ENCODE measurements at places on chromosomes 12 and 14.

GRCh38 chr14:60636879-60637478, 12.3 kb downstream of the SIX1 start:
- no peak for DNase-seq

- no peak for DNase-seq
These were observed 600.8 kb upstream of the SEL1L start for GRCh38 chr14:82134411-82134810.

DNA sequence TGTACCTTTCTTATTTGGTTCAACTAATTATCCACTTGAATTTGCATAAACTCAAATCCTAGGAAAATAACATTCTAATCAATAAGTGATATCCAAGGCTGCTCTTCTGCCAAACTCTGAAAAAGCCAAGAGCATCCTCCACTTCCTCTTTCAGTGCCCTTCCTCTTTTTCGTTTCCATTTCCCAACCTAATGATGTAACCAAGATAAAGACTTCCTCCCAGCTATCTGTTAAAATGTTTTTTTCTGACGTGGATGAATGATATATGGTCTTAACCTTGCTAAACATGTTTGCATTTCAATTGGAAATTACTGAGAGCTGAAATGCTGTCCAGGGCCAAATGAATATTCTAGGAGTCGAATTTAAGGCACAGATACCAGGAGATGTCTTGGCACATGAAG, 459.5 kb upstream of the PDE3A start:
- no peak for DNase-seq

DNA sequence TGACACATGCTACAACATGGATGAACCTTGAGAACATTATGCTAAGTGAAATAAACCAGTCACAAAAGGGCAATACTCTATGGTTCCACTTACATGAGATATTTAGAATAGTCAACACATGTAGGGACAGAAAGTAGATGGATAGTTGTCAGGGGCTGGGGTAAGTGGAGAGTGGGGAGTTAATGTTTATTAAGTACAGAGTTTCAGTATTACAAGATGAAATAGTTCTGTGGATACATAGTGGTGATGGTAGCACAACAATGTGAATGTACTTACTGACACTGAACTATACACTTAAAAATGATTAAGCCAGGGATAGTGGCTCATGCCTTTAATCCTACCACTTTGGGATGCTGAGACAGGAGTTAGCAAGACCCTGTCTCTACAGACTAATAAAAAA, 8.7 kb downstream of the NUP107 start:
- no peak for DNase-seq

DNA sequence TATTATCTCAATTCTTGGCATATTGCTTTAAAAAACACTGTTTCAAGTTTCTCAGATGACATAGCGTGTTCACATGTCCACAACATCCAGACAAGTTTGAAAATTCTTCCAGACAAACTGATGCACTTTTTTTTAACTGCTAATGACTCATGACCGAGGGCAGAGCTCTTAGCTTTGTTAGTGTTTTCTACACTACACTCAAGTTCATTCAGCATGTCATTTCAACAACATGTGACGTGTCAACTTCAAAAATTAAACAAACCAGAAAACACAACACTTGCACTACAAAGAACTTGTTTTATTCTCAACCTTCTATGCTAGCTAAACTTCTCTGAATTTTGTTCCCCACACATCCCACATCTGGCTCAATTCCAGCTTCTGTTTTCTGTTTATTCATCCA, 1186.3 kb upstream of the FLRT2 start:
- DNase-seq = no peak

GRCh38 chr14:99936056-99936455, 129.2 kb upstream of the EVL start:
- DNase-seq = no peak

DNA sequence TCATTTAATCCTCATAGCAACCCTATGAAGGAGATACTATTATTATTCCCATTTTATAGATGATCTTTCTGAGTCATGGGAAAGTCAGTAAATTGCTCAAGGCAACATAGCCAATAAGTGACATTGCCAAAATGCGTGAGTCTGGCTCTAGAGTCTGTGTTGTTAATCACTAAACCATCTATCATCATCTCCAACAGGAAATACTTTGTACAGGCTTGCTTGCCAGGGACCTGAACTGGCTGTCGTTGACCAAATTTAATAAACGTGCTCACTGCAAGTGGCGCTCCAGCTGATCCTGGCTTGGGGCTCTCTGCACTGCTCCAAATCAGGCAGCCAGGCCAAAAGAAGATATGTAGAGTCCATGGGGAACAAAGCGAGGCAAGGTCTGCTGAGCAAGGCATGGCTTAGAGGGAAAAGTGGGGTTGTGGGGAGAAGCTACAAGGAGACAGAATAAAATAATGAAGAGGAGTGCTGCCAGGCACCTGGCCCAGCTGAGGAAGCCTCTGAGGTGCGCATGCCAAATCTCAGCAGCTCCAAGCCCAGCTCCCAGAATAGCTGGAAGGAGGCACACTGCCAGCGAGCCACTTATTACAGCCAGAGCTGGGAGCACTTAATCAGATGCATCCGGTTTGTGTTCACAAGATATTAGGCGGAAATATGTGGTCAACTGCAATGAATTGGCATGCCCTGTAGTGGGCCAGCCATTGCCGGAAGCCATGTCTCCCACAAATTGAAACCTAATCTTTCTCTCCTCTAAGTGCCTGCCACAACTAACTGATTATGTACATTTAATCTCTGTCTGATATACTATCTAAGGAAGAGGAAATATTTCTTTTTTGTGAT, 43.3 kb upstream of the PTPRO start:
- DNase-seq = no peak

GRCh38 chr12:2864198-2864597, 7.4 kb upstream of the TEX52 start:
- no peak for DNase-seq

- no peak for DNase-seq
These were observed 85.2 kb upstream of the ZFP36L1 start for GRCh38 chr14:68877993-68878575.

DNA sequence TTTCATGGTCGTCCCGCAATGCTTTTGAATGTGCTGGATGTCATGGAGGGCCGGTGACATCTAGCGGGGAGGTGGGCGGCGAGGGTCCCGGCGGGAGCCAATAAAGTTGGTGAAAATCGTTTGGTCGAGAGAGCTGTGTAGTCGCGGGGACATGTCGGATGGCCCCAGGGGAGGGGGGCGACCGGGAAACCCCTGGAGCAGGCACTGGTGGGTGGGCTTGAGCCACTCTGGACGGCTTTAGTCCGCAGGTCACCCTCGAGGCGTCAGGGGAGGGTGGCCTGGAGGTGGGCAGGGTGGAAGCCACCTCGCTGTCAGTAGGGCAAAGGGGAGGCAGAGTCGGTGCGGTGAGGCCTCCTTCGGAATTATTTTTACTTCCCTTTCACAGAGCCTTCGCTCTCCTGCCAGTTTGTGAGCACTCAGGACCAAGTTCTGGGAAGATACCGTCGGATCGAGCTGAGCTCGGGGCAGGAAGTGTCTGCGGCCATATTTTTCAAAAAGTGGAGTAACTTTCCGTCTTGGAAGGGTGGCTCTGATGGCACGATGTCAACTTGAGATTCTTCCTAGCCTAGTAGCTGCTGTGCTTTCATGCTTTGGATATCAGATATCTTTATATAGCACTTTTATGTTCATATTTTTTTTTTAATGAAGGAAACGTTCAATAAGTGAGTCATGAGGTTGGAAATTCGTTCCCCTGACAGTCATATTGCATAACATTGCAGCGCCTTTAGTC, 28.2 kb downstream of the WBP11 start:
- no peak for DNase-seq

- DNase-seq = no peak
These were observed 8.2 kb upstream of the CGRRF1 start for GRCh38 chr14:54501480-54501879.

- no peak for DNase-seq
These were observed 143.0 kb upstream of the EGLN3 start for GRCh38 chr14:34093883-34094282.

DNA sequence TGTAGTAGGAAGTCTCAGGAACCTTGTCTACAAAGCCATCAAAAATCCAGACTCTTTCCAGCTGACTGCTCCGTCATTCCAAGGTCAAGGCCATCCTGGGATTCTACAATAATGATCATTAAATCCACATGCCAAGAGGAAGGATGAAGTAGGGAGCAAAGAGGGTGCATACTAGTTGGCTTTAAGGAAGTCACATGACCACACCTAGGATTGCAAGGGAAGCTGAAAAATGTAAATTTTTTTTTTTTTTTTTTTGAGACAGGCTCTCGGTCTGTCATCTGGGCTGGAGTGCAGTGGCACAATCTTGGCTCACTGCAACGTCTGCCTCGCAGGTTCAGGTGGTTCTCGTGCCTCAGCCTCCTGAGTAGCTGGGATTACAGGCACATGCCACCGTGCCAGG, 7.3 kb upstream of the MRPL42 start:
- no peak for DNase-seq

DNA sequence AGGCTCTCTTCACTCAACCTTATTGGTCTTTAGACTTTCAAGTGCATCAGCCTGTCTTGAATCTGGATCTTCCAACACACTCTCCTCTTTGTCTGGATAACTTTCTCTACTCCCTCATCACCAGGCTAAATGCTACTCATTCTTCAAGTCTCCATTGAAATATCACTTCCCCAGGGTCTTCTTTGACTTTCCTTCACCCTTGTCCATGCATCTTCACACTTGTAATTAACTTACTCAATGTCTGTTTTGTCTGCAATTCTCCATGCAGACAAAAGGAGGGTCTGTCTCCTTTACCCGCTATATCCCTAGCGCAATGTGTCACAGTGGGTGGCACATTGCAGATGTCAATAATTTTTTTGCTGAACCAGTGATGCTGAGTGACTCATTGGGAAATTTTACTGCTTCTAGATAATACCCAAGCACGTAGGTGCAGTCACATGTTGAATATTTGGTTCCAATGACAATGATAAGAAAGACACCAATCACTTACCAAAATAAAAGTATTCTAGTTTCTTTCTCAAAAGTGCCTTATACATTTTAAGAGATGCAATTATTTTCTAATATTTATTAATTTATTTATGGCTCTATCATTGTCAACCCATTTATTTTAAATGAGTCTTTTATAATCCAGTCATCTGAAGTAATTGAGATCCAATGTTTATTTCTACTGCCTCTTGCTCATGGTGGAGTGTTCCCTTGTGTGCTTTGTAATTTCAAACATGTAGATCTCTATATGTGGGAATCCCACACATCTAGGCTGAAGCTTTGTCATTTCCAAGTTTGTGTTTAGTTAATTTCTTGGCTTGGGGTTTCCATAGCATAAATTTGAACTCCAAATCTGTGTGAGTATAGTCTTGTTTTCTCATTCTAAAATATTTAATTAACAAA, 21.7 kb upstream of the RFC5 start:
- DNase-seq = no peak

- DNase-seq = no peak
These were observed 446 bp upstream of the ZNF641 start for GRCh38 chr12:48351022-48351708.

- DNase-seq = no peak
These were observed 63.3 kb downstream of the ZFP36L1 start for GRCh38 chr14:68729556-68729955.

GRCh38 chr12:85894653-85895052, 20.6 kb downstream of the NTS start:
- no peak for DNase-seq

DNA sequence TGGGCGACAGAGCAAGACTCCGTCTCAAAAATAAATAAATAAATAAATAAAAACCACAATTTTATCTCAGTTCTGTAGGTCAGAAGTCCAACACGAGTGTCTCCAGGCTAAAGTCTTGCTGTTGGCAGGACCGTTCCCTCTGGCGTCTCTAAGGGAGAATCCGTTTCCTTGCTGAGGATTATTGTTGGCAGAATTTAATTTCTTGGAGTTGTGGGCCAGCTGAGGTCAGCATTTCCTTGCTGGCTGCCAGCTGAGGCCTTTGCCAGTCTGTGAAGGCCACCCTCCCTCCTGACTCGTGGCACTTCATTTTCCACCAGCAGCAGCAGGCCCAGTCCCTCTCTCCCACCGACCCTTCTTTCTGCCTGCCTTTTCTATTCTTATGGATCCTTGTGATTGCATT, 17.2 kb downstream of the PSMC1 start:
- DNase-seq = no peak

DNA sequence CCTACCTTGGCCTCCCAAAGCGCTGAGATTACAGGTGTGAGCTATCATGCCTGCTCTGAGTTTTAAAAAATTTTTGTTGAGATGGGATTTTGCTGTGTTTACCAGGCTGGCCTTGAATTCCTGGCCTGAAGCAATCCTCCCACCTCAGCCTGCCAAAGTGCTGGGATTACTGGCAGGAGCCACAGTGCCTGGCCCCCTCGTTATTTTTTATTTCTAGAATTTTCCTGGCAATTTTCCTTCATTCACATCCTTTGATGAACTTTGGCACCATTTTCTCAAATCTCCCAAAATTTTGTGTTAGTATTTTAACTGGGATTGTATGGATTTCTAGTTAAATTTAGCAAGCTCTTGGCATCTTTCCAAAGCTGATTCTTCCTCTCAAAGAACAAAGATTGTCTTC, 24.6 kb upstream of the SCARB1 start:
- no peak for DNase-seq

- no peak for DNase-seq
These were observed 68.7 kb upstream of the HMGA2 start for GRCh38 chr12:65755596-65755978.

DNA sequence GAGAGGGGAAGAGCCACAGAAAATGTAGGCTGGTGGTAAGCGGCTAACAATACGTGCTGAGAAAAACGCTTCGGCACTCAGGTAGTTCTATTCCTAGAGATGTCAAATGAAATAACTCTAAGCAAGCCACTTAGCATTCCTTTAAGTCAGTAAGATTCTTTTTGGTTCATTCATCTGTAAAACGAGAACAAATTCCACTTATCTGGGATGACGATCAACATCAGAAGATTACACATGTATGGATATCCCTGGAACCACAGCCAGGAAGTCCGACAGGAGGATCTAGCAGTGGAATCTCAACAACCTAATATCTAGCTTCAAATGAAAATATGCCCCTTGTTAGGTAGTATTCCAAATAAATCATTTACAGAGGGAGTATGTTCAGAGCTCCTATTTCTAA, 74.6 kb upstream of the CDKN3 start:
- DNase-seq = no peak

DNA sequence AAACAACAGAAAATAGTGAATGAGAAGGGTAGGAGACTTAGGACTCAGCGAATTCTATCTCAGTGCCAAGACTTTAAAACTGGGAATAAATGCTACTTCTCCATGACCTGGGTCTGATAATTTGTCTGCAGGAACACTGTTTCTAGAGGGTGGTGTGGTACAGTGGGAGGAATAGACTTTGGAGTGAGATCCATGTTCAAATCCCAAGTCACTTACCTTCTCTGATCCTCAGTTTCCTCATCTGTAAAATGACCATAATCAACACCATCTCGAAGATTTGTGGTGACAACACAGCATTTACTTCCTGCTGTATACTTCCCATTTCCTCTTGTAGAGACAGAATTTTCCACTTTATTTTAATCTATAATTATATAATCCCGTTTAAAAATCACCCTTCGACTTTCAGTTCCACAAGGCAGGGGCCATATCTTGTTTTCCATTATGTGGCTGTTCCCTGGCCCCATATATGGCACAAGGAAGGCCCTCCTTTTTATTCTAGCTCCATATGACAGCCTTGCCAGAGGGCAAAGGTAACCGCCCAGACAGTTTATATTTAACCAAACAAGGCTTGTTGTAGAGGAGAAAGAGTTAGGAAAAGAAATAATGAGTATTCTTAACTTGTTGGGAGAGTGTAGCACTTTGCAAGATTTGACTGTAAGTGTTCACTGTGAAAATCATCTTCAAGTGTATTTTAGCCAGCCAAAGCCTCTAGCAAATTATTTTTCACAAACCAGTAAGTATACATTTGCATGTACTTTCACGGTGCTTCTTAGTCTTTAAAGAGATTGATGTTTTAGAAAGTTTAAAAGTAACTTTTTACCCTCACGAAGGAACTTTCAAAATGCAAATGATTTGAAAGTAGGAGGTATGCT, 243.1 kb downstream of the AKAP6 start:
- no peak for DNase-seq

Measured in cortex of kidney (tissue), 1 donor.